ENCODE measurements at places on chromosomes 5 and 9.

GRCh38 chr9:2691212-2691611 is 26.1 kb upstream of the KCNV2 start:
- DNase-seq = no peak

DNA sequence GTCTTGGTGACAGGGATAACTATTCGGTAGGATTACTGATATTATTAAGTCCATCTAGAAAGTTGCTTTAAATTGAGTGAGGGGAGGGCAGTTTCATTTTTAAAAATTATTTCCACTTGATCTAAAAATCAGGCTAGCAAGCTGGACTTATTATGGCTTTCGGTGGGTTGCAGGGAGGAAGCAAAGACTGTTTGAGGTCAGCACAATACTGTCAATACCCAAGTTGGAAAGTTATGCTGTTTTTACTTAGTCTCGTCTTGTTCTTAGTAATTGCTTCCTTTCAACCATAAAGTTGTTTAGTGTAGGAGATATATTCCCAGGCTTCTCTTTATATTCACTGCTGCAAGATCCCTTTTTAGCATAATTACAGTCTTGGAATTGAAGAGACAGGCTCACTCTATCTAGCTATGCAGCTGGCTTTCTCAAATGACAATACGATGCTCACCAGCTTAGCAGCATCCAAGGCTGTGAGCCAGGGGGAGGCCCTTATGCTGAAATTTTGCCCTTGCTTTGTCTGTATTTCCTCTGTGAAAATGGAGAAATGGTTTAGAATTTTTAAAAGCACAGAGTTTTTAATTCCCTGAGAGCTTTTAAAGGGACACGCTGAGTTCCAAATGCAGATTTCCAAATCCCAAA is 68.2 kb upstream of the APC start:
- no peak for DNase-seq

DNA sequence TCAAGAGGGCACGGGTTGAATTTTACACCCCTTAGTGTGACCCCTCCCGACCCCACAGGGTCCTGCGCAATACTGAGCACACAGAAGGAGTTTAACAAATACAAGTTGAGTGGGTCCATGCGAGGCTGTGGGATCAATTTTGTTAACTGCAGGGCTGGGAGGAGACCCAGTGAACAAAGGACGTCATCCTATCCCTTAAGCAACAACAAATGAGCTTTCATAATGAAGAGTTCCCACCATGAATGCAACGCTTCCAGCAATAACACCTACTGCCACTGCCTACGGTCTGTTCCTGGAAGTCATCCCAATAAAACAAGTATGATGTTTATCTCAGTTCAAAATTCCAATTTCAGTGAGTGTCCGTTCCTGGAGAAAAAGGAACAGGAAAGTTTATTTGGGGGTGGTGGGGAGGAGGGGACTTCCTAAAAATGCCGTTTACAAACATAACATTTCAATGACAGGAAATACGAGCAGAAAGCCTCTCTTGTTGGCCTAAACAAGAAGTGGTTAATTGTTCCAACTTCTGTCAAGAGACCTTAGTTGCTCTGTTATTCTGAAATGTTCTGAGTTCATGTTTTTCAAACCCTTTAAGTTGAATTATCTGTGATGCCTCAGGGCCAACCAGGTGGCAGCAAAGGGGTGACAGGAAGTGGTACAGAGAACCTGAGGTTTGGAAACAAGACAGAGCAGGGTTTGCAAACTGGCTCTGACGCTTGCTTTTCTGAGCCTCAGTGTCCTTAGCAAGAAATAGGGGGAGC is 65.8 kb upstream of the PLPP6 start:
- no peak for DNase-seq

DNA sequence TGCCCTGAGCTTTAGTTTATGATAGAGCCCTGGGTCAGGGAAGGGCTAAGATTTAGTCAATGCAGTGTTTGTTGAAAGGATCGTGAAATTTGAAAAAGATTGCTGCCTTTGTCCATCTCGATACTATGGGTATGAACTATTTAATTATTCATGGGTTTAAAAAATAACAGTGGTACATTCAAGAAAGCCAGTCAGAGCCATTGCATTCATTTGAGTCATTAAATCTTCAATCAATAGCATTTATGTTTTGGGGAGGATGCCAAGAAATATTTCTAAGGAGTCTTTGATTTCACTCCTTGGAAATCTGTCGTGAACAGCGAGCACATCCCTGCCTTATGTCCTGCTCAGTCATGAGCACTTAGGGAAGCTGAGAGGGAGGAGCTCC is 54.4 kb upstream of the LRRTM2 start:
- no peak for DNase-seq

- no peak for DNase-seq
These were observed 84.9 kb upstream of the ZNF169 start for GRCh38 chr9:94174164-94174563.

DNA sequence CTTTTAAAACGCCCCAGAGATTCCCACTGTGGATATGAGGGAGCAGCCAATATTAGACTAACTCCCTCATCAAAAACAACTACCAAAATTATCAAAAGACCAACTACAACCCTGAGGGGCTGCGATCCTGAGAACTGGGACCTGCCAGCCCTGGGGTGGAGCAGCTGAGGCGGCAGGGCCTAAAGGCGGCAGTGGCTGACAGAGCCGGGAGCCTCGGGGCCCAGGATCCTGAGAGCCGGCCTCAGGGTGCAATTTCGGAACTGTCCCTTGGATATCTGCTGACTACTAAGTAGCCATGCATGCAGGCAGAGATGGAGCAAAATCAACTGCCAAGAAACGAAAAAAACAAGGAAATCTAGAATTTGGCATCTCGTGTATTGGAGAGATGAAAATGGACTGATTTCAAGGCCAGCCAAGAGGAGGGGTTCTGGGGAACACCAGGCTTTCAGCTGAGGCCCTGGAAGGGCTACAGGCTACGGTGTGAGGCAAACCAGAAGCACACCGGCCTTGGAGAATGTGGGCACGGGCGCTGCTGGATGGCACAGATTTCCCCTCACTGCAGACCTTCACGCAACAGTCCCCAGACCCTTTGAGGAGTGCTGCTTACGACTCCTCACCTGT is 63.6 kb upstream of the UBAC1 start:
- no peak for DNase-seq

- no peak for DNase-seq
These were observed 32.4 kb upstream of the TNFSF8 start for GRCh38 chr9:114962809-114963208.
